Colonic mucosa (tissue), 4 donors: ENCODE measurements at places on chromosomes 12 and 14. TPM values are rescaled to one million over a fixed set of nuclear protein-coding genes. Genes with fewer than 3 reads are reported as not detected.

PPP1R36 gene
- total RNA-seq: 5.0 TPM

ERC1 gene
- total RNA-seq: 41.9 TPM

MYL2 gene
- total RNA-seq: not detected

NTN4 gene
- 12.4 TPM for total RNA-seq

TPPP2 gene
- 0.94 TPM for total RNA-seq

SMIM41 gene
- total RNA-seq: 0.30 TPM

CD69 gene
- total RNA-seq: 1.4 TPM

AKAP5 gene
- total RNA-seq: 18.1 TPM

LRRC10 gene
- not detected for total RNA-seq

IL22 gene
- total RNA-seq: not detected
